NCI-H748 treated with DMSO at 0.1 percent for 48 hours (cell line): ENCODE measurements at places on chromosomes 12 and 14.

DNA sequence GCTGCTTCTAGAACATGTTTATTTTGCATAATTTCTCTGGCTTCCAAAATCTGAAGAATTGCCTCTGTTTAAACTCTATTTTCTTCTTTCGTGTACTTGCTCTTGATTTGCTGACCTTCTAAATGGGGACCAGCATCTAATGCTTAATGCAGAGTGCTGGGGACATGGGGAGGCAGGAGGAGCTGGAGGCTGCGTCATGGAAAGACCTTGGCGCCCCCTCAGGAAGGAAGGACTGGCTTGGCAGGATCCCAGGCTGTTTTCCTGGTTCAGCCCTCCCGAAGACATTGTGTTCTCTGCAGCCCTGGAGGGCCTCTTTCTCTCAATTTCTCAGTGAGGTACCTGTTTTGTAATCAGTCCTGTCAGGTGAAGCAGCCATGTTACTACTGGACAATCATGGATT lies 5.5 kb downstream of the PRKCH start:
- DNase-seq = no peak

DNA sequence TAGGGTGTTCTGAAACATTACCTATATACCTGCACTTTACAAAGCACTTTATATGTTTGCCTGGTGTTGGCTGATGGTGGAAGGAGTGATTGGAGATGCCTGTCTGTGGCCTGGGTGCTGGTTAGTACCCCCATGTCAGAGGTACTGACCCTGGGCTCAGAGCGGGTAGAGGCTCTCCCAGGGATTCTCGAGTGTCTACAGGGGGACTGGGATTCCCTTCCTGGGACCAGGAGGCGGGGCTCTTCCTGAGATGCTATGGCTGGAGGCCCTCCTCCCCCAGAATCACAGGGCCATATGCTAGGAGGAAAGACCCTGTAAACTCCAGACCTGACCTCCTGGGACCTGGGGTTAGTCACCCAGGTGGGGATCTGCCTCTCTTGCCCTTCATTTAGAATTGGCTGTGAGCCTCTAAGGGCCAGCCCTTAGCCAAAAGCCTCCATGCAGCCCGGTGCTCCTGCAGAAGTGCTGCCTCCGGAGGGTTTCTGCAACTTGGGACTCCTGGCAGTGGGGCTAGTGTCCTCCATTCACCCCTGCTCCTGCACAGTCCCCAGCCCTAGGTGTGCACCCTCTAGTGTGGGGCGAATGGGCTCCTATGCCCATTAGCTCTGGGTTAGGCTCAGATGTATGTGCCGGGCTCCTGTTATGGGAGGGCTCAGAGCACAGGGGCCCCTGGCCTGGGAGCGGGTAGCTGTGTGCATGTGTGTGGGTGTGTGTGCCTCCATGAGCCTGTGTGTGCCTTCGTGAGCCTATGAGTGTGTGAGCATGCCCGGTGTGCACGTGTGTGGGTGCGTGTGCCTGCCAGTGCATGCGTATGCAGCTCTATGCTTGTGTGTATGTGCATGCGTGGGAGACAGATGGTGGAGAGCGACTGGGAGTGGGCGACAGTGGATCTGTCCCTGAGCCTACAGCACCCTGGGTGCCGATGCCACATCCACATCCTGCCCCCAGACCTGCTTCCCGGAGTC lies 36.6 kb downstream of the RTL1 start:
- DNase-seq = no peak

GRCh38 chr12:94405413-94406116 lies 54.1 kb downstream of the CEP83 start:
- no peak for DNase-seq

DNA sequence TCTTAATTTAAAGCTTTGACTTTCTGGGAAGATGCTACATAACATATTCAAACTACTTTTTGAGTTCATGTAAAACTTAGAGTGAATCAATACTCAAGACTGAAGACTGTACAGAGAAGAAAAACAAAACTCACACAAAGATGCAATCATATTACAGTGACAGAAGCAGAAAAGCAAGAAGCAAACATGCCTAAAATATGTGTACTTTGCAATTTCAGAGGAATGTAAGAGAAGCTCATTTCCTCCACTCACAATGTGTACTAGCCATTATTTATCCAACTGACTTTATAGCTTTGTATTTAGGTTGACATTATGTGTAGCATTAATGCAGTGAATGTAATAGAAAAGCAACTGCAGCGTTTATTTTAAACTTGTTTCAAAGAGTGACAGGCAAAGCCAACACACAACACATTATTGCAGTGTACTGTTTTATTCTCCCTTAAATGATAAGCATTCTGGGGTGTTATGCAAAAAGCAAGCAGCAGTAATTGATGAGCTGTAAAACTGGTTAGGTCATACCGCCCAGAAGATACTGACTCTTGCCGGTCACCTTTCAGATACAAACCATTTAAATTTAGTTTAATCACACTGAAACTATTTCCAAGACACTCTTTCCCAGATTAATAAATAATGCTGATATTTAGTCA lies 88.2 kb upstream of the PAWR start:
- peak; percentile 83 for DNase-seq

DNA sequence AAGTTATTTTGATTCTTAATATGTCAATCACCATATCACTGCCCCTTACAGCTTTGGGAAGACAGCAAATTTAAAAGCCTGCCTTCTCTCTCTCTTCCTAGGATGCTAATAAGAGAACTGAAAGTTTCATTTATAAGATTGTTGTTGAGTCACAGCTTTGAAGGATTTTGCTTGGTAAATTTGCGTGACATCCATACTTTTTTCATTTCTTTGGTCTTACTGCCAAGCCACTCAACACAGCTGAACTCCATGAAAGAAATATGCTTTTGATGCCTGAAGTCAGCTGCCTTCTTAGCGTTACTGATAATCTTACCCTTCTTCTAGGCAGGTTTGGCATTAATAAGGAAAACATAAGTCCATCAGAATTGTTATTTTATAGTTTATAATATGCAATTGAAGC lies 155.0 kb downstream of the CRADD start:
- DNase-seq = no peak

GRCh38 chr14:85038526-85039352 lies 491.2 kb upstream of the FLRT2 start:
- DNase-seq = no peak

DNA sequence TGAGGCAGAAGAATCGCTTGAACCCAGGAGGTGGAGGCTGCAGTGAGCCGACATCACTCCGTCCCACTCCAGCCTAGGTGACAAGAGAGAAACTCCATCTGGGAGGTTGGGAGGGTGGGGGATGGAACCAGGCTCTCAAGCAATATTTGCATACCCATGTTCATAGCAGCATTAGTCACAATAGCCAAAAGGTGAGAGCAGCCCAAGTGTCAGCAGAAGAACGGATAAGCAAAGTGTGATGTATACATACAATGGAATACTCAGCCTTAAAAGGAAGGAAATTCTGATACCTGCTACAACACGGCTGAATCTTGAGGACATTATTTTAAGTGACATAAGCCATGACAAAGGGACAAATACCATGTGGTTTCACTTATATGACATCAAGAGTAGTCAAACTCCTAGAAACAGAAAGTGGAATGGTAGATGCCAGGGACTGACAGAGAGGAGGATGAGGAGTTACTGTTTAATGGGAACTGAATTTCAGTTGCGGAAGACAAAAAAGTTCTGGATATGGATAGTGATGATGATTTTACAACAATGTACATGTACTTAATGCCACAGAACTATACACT lies 11.6 kb downstream of the DAD1 start:
- no peak for DNase-seq
